ENCODE measurements at places on chromosomes 4 and X. TPM values are rescaled to one million over a fixed set of nuclear protein-coding genes. Genes with fewer than 3 reads are reported as not detected.

MAGEA2 gene
- total RNA-seq, result not detected

PCYT1B gene
- total RNA-seq, result not detected

TRMT2B gene
- total RNA-seq, result 21.8 TPM

C4orf36 gene
- not detected for total RNA-seq

PRDM5 gene
- total RNA-seq, result 5.3 TPM

GYPB gene
- total RNA-seq, result not detected

SSX1 gene
- total RNA-seq, result not detected

STIM2 gene
- total RNA-seq, result 35.5 TPM

SMPX gene
- total RNA-seq, result not detected

PDGFRA gene
- 3.4 TPM for total RNA-seq

FAM184B gene
- not detected for total RNA-seq

AFF1 gene
- total RNA-seq, result 0.61 TPM

ADH4 gene
- not detected for total RNA-seq

PAGE2B gene
- not detected for total RNA-seq

SUPT20HL1 gene
- total RNA-seq, result not detected

TRIM61 gene
- total RNA-seq, result not detected

AGTR2 gene
- not detected for total RNA-seq

IL2RG gene
- total RNA-seq, result not detected

INPP4B gene
- total RNA-seq, result 70.7 TPM

CLTRN gene
- not detected for total RNA-seq

GPC4 gene
- total RNA-seq, result 28.1 TPM

CXCR3 gene
- total RNA-seq, result not detected

ETNPPL gene
- total RNA-seq, result not detected

TMEM35A gene
- total RNA-seq, result 0.92 TPM

STATH gene
- not detected for total RNA-seq

STOX2 gene
- not detected for total RNA-seq

TRIM2 gene
- 0.62 TPM for total RNA-seq

EDA gene
- total RNA-seq, result 1.6 TPM

SPANXA2 gene
- total RNA-seq, result not detected

CCNB3 gene
- not detected for total RNA-seq

RASL11B gene
- not detected for total RNA-seq

TXK gene
- total RNA-seq, result not detected

AREG gene
- total RNA-seq, result not detected

TRAM1L1 gene
- 0.92 TPM for total RNA-seq

RHOXF2 gene
- not detected for total RNA-seq

CT45A8 gene
- not detected for total RNA-seq

GPM6B gene
- total RNA-seq, result 145 TPM

MND1 gene
- total RNA-seq, result 16.2 TPM

GJB1 gene
- not detected for total RNA-seq

OTC gene
- not detected for total RNA-seq

FNIP2 gene
- 19.8 TPM for total RNA-seq

UGT2B17 gene
- total RNA-seq, result not detected

DCAF8L1 gene
- total RNA-seq, result not detected

APLN gene
- not detected for total RNA-seq

KLHL4 gene
- total RNA-seq, result not detected

PLS3 gene
- 88.5 TPM for total RNA-seq

GAGE12E gene
- not detected for total RNA-seq

TMPRSS11F gene
- not detected for total RNA-seq

MCF2 gene
- not detected for total RNA-seq

XK gene
- total RNA-seq, result not detected

All from G401 (cell line).